ENCODE measurements at places on chromosomes 6 and 20.

DNA sequence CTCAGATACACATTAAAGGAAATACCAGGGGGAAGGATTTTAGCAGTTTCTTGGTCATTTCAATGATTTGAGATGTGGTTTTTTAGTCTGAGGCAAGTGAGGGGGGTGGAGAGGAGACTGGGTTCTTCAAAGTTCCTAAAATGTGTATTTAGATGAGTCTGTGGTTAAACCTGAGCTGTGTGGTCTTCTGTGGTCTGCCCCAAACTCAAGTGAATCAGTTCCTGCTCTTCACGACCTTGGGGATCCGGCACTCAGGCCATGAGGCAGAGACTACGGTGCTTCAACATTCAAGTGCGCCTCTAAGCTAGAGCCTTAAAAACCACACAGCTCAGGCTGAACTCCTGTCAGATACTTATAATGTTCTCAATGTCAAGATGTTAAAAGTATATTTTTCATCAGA, 406.7 kb downstream of the LMBRD1 start:
- DNase-seq, result no peak

- DNase-seq, result no peak
Observed at GRCh38 chr6:115675443-115675842, 385.2 kb downstream of the FRK start.

DNA sequence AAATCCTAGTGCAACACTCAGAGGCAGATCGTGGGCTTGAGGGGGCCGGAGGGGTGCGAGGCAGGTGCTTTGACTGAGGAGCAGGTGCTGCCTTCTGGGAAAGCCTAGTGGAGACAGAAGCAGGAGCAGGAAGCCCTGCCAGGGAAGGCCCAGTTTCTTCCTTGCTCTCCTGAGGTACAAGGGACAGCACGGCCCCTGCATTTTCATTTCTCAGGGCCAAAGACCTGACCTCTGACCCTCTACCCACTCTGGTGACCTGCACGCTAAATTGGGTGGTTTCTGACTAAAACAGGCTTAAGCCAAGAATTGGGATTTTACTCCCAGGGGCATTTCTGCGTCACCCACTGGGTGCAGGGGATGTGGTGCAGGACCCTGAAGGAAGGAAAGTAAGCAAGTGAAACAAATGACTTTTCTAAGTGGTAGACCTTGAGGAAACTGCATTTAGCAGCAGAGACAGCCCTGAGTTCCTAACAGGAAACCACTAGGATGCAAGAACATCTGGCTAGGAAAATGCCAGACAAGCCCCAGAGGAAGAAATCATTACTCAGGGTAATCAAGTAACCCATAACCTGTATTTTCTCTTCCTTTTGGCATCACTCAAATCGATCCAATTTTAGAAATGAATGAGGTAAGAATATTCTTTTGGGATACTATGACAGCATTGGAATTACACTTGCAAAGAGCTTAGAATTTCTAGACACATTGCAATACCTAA, 141.7 kb downstream of the CD164 start:
- DNase-seq, result no peak

DNA sequence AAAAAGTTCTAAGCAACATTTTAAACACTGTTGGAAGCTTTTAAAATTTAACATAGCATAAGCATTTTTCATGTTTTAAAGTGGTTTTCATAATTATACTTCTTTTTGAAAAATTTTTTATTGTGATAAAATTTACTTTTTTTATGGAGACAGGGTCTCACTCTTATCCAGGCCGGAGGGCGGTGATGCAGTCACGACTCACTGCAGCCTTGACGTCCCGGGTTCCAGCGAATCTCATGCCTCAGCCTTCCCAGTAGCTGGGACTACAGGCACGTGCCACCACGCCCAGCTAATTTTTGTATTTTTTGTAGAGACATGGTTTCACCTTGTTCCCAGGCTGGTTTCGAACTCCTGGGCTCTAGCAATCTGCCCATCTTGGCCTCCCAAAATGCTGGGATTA, 46.1 kb upstream of the TULP4 start:
- peak; percentile 24 for DNase-seq

GRCh38 chr20:42093542-42094440, 475.6 kb upstream of the CHD6 start:
- no peak for DNase-seq

DNA sequence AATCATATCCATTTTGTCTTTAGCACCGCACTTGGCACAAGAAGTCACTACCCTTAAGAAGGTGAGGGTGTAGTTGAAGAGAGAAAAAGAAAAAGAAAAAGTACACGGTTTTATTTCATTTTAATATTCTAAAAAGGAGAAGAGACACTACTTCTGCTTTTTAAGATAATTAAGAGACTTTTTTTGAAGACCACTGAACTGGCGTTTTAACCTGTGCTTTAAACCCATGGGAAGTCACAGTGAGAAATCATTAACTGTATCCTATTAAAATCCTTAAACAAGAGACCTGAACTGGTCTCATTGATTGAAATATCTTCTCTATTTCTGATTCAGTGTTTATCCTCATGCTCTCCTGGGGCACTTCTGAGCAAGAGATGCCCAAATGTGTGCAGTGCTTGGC, 243.5 kb downstream of the TMEM242 start:
- no peak for DNase-seq

- DNase-seq, result no peak
Observed at GRCh38 chr20:10172998-10173655, 45.5 kb upstream of the SNAP25 start.

DNA sequence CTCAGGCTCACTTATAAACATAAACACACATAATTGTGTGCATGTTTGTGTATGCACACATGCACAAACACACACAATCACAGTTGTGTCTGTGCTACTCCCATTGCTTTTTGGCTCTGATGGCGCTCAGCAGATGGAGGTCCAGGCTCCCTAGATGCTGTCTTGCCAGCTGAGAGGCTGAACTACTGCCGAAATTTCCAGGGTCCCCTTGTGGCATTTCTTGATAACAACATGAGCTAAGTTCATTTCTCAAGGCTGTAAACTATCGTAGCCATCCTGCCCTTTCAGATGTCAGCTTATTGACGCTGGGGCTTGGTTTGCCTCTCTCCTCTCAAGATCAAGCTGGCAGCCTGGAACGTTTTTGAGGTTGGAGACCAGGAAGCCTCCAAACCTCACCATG, 313.9 kb upstream of the RNF24 start:
- DNase-seq, result no peak

- peak; percentile 88 for DNase-seq
Observed at GRCh38 chr6:36682328-36683144, 4.0 kb downstream of the CDKN1A start.

- DNase-seq, result no peak
Observed at GRCh38 chr20:19968466-19969073, 48.6 kb upstream of the NAA20 start.

DNA sequence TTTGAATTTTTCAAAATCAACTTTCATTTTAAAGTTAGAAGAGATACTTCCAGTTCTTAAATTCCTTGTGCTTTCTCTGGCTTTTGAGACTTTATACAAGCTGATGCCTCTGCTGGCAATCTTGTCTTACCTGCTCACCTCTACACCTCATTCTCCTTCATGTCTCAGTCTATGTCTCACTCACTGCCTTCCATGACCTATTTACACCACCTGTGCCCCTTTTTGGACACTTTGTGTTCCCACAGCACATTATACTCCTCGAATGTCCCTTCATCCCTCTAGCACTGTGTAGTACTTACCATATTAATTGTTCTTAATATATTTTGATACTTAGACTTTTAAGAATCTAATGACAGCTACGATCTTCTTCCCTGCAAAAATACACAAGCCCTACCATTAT, 15.3 kb downstream of the PHIP start:
- DNase-seq, result no peak

- DNase-seq, result no peak
Observed at GRCh38 chr6:21208081-21208795, 385.3 kb upstream of the SOX4 start.

- DNase-seq, result peak; percentile 3
Observed at GRCh38 chr6:123022975-123023374, 26.9 kb downstream of the CLVS2 start.

GRCh38 chr6:156686995-156687788, 90.0 kb upstream of the ARID1B start:
- peak; percentile 73 for DNase-seq

- no peak for DNase-seq
Observed at GRCh38 chr20:32707691-32708581, 34.2 kb upstream of the C20orf203 start.

DNA sequence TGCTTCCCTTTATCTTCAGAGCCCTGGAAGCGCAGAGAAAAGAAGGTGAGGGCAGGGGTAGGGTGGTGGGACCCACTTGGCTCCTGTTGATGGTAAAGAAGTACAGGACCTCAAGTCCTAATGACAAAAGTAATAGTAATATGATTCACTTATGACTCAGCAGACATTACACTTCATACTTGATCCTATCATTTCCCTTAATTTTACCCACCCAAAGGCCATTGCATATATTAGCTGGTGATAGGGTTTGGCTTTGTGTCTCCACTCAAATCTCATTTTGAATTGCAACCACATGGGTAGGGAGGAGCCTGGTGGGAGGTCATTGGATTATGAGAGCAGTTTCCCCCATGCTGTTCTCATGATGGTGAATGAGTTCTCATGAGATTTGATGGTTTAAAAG, 880.7 kb downstream of the KIF16B start:
- no peak for DNase-seq

- no peak for DNase-seq
Observed at GRCh38 chr6:145485288-145485687, 250.0 kb downstream of the EPM2A start.

DNA sequence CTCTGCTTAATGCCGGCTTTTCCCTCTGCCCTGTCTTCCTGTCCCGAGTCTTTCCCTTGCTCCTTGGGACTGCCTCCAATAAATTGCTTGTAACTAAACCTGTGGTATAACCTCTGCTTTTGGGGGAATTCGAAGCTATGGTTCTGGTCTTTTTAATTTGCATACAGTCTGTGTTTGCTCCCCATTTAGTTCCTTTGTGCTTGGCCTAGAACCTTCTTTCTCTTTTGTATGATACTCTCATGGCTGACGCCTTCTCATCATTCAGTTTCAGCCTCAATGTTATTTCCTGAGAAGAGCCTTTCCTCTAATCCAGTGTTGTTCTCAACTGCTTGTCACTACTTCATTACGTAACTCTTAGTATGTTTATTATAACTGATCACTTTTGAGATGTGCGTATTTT, 248.0 kb downstream of the PHF3 start:
- no peak for DNase-seq

- DNase-seq, result no peak
Observed at GRCh38 chr6:131955192-131955591, 4.0 kb upstream of the CCN2 start.

DNA sequence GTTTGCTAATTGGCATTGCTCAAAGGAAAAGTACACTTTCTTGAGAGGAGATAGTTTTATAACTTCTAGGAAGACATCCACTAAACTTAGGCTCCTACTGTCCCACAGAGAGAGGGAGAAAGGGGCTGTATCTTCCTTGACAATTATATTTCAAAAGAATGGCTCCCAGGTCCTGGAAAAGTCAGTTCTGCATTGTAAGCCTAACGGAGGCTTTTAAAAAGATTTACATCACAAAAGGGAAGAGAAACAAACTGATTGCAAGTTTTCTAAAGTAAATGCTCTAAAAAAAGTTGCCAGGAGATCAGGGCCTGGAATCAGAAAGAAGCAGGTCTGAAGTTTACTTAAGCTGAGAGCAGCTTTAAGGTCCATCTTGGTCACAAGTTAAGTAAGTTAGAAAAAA, 839.5 kb downstream of the FRK start:
- DNase-seq, result no peak

- DNase-seq, result no peak
Observed at GRCh38 chr6:34559651-34560365, 3.7 kb upstream of the SPDEF start.

DNA sequence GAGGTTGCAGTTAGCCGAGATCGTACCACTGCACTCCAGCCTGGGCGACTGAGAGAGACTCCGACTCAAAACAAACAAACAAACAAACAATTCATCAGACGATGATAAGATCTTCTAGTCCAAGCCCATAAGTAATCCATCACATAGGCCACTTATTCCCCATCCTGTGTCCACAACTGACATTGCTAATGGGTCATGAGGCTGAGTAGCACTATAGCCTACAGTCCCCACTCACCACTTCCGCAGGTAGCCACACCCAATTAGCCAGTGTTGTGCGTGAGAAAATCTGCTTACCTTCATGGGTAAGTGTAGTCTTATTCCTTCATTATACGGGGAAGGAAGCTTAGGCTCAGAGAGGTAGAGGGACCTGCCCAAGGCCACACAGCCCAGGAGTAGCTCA, 13.1 kb downstream of the JPH2 start:
- peak; percentile 61 for DNase-seq

GRCh38 chr6:14986370-14986769, 259.5 kb upstream of the JARID2 start:
- no peak for DNase-seq

GRCh38 chr20:9403448-9403847, 110.9 kb upstream of the LAMP5 start:
- DNase-seq, result no peak

Data from PC-3 (cell line).